ENCODE measurements at places on chromosomes 1 and 21.

- no peak for DNase-seq
These were observed 48.9 kb downstream of the HLCS start for GRCh38 chr21:36917471-36918158.

GRCh38 chr21:31675960-31676359 lies 16.5 kb downstream of the SOD1 start:
- no peak for DNase-seq

- no peak for DNase-seq
These were observed 29.1 kb upstream of the CNN3 start for GRCh38 chr1:94955767-94956632.

DNA sequence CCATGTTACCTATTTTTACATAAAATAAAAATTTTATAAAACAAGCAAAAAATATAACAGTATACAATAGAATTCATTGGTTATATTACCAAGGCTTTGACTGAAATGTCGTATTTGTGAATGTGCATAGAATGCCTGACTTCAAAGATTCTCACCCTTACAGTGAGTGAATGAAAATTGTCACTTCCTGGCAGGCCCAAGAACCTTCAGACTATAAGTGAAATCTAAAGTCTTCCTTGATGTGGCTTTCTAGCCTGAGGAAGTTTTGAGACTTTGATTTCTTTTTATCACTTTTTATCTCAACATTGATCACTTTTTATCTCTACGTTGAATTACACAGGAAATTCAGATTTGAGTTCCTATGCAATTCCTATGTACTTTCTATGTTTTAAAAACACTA lies 104.7 kb upstream of the KIAA0040 start:
- DNase-seq, result no peak

- no peak for DNase-seq
These were observed 5.9 kb downstream of the GNAT2 start for GRCh38 chr1:109613361-109614147.

DNA sequence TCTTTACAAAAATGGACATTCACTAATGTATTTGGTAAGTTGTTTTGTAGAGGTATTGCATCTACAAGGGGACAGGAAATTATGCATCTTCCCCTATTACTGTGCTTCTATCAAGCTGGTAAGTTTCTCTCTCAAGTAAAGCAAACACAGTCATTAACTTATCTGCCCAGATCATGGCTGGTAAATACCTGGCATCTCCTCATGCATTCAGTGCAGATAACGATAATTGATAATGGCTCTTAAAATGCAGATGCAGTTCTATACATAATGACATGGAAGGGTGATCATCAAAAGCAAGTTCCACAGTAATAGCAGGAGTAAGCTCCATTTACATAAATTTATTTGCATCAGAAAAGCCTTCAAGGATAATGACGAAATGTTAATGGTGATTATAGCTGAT lies 122.4 kb downstream of the SIPA1L2 start:
- DNase-seq, result no peak

DNA sequence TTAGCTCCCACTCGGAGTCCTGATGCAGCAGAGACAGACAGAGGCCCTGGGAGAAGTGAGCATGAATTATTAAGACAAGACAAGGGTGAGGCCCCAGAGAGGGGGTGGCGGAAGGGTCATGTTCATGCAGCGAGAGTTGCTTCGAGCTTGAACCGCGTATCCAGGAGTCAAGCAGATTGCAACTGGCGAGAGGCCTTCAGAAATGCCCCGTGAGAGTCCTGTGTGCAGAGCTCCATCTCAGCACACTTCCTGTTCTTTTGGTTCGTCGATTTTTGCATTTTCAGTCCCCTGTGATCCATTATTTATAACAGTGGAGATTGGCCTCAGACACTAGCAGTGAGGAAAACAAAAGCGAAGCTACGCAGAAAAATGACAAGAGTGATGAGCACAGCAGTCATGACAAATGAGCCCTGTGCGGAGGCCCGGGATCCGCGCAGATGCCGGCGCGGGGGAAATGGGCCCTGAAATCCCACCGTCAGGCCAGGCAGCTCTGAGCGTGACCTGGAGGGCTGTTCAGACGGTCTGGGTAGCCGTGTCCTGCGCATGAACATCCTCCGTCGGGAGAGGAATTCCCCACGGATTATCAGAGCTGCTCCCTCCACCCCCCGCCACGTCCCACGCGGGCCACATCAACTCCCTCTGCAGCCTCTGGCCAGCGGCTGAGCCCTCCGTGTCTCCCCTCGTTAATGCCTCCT lies 15.0 kb downstream of the PDE9A start:
- DNase-seq, result no peak

DNA sequence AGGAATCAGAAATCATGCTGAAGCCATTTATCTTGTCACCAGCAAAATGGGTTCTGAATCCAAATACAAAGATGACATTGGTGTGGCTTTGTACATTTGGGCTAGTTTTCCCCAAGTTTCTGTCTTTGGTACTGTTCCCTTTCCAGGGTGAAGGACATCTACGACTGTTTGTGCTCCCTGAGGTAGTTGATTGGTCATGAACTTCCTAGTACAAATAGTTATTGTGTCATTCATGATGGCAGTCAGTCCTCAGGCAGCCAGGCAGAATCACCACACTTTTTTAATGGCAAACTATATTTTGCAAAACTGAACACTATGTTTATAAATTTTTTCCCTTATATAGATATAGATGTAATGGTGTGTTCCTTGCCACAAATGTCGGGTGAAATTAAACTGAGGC lies 46.0 kb downstream of the CEP350 start:
- no peak for DNase-seq

DNA sequence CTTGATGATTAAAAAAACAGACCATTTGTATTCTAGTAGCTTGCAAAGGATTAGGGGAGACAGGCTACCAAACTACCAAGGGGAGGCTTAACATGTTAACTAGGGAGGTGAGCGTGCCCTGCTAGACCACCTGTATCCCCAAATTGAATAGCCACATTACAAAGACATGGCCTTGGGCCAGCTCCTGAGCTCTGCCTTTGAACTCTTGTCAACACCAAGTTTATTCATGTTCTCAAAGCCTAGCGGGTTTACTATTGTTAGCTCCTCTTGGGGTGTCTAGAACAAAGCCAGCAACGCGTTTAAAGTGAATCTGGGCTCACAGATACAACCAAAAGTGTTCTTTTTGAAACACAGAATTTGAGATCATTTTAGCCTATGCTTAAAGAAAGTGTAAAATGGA lies 36.3 kb downstream of the SMYD2 start:
- DNase-seq, result no peak

DNA sequence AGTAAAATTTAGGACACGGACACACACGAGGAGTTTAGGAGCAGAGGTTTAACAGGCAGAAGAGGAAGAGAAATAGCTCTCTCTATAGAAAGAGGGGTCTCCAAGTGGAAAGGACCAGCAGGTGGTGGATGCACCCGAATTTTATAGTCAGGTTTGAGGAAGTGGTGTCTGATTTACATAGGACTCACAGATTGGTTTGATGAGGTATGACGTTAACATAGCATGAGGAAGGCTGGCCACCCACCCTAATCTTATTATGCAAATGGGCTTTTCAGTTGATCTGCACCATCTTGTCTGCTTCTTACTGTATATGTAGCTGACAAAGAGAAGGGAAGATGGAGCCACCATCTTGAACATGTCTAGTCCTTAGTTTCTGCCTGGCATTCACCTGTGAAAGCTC lies 52.5 kb upstream of the RGS2 start:
- no peak for DNase-seq

DNA sequence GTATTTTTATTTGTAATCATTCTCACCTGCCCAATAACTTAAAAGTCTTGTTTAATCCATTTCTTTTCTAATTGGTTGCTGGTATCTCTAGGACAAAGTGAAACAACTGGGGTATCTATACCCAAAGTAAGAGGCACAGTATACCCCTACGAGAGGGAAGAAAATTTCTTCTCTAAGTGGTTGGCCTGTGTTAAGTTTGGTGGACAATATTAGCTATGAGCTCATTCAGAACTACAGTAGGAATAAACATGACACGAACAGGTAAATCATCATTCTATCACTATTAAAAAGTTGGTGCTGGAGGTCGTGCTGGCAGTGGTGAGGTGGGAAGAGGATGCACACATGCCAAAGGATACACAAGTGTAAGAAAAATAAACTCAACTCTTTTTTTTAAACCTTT lies 99.6 kb downstream of the ZNF644 start:
- no peak for DNase-seq

DNA sequence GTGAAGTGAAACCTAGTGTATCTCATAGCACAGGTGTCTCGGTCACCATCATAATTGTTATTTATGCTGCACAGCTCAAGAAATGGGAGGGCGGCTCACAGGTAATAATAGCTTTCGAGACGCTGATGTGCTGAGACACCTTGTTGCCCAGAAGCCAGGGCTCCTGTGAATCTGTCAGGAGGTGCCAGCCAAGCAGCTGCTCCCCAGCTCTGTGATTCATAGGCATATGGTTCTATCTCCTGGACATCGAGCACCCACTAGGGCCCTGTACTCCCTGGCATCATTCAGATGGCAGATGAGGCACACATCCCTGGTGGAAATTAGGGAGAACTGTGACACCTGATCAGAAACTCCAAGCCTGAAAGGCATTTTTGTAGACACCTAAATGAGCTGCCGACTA lies 53.5 kb downstream of the SYT6 start:
- no peak for DNase-seq

GRCh38 chr1:117886101-117886795 lies 43.2 kb downstream of the GDAP2 start:
- no peak for DNase-seq

DNA sequence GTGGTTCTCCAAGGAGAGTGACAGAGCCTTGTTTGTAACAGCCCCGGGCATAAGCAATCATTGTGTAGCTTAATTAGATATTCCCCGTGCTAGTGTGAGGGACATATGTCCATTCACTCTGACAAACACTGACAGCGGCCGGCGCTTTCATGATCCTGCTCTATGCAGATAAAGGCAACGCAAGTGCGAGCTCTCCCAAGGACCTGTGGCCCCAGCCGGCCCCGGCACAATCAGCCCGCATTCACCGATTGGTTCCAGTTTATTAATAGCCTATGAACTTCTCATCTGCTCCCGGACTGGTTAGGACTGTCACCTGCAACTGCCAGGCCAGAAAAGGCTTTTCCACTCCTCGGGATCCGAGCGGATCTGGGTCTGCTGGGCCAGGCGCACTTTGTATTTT lies 18.0 kb upstream of the OLIG1 start:
- no peak for DNase-seq

DNA sequence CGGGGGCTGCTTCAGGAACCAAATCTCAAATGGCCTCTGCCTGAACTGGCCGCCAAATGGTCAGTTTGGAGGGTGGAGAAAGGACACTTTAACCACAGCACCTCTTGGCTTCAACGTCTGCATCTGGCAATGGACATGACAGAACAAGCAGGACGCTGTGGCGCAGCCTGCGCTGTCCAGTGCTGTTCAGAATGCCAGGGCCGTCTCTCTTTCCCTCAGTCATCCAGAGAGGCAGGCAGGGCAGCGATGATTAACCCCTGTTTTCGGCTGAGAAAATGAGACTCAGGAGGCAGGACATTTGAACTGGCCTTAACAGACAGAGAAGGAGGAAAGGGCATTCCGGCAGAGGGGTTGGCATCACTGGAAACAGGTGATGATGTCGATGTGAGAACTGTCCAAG lies 48.6 kb downstream of the GLIS1 start:
- DNase-seq, result no peak

- no peak for DNase-seq
These were observed 17.9 kb downstream of the PTTG1IP start for GRCh38 chr21:44855572-44855971.

GRCh38 chr1:171188388-171189266 lies 3.5 kb downstream of the FMO2 start:
- peak; percentile 39 for DNase-seq

- DNase-seq, result no peak
These were observed 4.5 kb downstream of the PLA2G2A start for GRCh38 chr1:19974822-19975416.

- DNase-seq, result peak; percentile 8
These were observed 37.1 kb upstream of the CAP1 start for GRCh38 chr1:40003156-40004093.

GRCh38 chr1:191536791-191537429 lies 621.4 kb upstream of the RGS18 start:
- no peak for DNase-seq

GRCh38 chr1:196535727-196536126 lies 72.5 kb downstream of the KCNT2 start:
- DNase-seq, result no peak

- no peak for DNase-seq
These were observed 92.3 kb upstream of the ESRRG start for GRCh38 chr1:216815260-216816131.

- no peak for DNase-seq
These were observed 63.6 kb downstream of the CAMTA1 start for GRCh38 chr1:6848816-6849215.

- no peak for DNase-seq
These were observed 125.0 kb downstream of the LYPLAL1 start for GRCh38 chr1:219298571-219299148.

DNA sequence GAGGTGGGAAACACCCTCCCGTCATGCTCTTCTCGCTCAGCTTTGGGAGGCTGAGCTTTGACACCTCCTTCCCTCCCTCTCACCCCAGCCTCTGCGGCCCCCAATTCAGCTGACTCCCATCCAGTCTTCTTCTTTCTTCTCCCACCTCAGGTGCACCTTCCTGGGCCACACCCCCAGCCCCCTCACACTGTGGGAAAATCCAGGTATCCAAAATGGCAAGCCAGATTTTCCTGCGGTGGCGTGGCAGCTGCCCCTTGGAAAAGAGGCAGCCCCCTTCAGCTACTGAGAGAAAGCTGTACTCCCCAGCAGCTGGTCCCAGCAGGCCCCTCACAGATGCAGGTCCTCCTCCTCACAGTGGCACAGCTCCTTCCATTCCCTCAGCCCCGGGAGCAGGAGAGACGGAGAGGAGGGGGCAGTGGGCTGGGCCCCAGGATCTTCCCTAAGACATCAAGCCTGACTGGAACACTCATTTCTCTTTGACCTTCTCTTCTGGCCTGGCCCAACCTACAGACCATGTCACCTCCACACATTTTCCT lies 61.6 kb downstream of the OPTC start:
- DNase-seq, result no peak

- no peak for DNase-seq
These were observed 15.1 kb upstream of the JUN start for GRCh38 chr1:58798910-58799442.

GRCh38 chr1:58571616-58572015 lies 5.4 kb downstream of the TACSTD2 start:
- no peak for DNase-seq

GRCh38 chr1:110541906-110542395 lies 23.0 kb upstream of the KCNA10 start:
- no peak for DNase-seq

DNA sequence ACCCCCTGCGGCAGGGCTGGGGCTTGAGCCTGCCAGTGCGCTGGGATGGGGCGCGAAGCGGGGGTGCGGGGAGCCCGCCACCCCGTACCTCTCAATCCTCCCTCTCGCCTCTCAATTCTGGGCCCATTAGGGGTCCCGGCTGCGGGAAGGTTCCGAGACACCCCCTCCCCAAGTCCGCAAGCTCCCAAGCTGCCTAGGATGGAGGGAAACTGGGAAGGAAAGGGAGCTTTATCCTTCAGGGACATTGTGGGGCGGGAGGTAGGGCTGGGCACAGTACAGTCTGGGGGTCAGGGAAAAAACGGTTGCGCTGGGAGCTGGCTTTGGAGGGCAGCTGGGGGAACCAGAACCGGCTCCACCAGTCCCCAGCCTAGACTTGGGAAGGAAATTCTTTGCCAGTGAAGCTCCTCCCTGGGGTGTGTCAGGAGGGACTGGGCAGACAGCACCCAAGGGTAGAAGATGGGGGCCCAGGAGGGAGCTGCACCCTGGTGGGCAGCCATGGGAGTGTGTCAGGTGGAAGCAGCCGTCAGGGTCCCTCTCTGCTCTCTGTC lies 904 bp downstream of the GJB3 start:
- DNase-seq, result no peak

GRCh38 chr1:99544328-99544727 lies 101.6 kb upstream of the PALMD start:
- no peak for DNase-seq

Measured in CD14-positive monocyte (primary cell).